SK-N-SH treated with all-trans-retinoic acid at 6 μM for 48 hours (cell line): ENCODE measurements at places on chromosomes 4 and X.

DNA sequence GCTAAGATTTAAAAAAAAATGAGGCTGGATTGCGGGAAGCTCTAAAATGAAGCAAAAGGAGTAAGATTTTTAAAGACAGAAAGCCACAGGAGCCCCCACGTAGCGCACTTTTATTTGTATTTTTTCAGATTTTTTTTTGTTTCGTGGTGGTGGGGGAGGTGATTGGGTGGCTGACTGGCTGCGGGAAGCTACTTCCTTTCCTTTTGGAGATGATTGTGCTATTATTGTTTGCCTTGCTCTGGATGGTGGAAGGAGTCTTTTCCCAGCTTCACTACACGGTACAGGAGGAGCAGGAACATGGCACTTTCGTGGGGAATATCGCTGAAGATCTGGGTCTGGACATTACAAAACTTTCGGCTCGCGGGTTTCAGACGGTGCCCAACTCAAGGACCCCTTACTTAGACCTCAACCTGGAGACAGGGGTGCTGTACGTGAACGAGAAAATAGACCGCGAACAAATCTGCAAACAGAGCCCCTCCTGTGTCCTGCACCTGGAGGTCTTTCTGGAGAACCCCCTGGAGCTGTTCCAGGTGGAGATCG is 908 bp downstream of the PCDH10 start:
- ATAC-seq = no peak

DNA sequence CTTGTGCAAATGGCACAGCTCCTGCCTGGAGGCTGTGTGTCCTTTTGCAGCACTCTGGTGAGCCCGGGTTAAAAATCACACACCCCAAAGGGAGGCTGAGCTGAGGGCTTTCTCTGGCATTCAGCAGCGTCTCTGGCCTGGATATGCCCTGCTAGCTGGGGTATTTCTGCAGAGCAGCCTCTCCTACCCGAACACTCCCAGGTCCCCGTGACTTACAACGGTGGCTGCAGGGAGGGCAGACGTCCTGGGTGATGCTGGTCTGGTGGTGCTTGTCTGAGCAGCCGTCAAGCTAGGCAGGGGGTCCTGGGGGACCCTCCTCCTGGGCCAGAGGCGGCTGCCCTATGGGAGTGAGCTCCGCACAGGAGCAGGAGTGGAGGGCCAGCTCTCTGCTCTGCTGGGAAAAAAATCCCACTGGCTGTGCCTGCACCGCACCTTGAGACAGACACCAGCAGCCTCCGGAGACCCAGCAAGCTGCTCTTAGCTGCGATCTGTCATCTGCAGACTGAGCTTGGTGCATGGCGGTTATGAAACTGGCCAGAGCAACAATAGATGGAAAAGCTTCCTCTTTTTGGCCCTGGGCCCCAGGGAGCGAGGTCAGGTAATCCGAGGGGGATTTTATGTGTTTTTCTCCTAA is 41.3 kb upstream of the ASMTL start:
- ATAC-seq = peak; percentile 69

GRCh38 chr4:119149110-119149509 is 13.5 kb downstream of the MYOZ2 start:
- no peak for ATAC-seq

- ATAC-seq = no peak
Observed at GRCh38 chrX:6738518-6739470, 203.9 kb upstream of the VCX3A start.

GRCh38 chrX:50161127-50161526 is 39.7 kb downstream of the AKAP4 start:
- no peak for ATAC-seq

GRCh38 chr4:140358281-140358680 is 15.2 kb upstream of the SCOC start:
- no peak for ATAC-seq

DNA sequence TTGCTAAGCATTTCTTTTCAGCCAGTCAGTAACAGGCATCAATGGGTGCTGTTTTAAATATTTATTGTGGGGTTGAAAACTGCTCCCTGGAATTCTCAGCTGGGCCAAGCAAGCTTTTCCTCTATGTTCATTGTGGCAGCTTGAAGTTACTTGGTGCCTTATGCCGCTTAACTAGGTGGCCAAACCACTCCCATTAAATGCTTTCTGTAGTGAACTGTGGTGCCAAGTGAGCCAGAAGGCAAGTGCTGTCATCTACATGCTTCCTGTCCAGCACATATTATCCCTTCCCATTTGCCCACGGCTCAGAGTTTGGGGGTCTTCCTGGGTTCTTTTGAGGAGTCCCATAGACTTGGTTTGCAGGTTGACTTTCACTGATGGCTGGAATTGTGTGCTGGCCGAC is 64.8 kb downstream of the TAB3 start:
- ATAC-seq = no peak

GRCh38 chr4:73902038-73902637 is 32.9 kb downstream of the CXCL1 start:
- ATAC-seq = no peak

DNA sequence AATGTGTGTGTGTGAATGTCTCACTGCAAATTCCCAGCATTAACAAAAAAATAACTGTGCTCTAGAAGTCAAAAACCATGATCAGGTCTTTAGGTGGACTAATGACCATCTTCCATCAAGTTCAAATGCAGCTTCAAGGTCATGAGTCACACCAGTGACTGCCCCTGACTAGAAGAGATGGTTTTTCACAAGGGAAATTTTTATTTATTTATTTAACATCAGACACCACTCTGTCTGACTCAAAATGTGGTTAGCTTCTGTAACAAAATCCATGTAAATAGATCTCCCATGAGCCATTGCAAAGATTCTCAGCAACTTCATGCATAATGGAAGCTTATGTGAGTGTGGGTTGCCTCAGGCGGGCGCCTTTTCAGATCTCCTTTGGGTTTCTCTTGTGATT is 219.2 kb downstream of the KIT start:
- no peak for ATAC-seq

GRCh38 chrX:29862126-29862677 is 353.2 kb upstream of the MAGEB2 start:
- ATAC-seq = no peak

DNA sequence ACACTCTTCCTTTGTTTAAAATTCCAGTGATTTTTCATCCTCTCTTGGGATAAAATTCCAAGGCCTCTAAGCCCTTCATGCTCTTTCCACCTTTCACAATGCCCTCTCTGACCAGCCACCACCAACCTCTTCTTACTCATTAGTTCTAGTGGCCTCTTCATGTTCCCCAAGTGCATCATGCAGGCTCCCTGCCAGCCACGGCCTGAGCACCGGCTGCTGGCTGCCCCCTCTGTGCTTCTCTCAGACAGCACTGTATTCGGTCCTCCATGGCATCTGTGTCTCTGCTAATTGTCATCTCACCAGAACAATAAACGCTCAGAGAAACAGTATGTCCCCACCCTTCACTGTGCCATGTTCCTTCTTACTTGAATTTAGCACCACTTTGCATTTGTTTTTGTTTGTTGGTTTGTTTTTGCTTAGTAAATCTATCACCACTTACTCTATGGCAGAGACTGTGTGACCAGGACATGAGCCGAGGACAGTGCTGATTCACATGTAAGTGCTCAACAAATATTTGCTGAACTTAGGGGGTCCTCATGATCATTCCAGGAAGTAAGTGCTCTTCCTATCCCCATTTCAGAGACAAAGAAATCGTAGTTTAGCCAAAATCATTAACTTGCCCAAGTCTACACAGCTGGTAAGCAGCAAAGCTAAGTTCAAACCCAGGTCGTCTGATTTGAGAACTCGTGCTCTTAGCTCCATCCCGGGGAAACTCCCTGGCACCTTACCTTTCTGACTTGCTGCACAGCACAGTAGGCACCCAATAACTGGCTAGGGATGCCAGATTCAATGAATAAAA is 77.1 kb upstream of the UCP1 start:
- no peak for ATAC-seq

DNA sequence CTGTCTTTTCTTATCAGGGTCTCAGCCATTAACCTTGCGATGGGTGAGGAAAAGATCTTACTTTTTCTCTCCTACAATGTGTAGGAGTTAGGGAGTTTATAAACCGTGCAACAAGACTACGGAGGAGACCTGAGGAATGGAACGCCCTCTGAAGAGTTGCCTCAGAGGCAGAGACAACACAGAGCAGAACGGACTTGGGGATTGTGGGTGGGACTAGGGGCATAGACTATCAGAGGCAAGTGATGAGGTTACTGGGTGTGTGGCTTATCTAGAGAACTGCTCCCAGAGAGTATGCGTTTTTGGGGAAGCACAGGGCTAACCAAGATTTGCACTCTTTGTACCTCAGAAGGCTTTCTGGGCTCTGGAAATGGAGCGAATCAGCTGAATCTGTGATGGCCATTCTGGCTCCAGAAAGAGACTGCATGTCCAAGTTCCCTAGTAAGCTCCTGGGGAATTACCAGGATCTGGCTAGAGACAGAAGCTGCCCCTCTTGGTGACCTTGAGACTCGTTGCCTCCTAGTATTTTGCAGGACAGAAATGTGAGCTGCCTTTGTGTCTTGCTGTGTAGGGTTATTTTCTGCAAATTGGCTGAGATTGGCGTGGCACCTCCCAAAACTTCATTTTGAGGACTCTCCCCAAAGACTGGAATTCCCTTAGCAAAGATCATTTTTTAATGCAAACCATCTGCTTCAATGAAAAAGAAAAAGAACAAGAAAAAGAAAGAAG is 118.9 kb downstream of the ARSF start:
- ATAC-seq = no peak

DNA sequence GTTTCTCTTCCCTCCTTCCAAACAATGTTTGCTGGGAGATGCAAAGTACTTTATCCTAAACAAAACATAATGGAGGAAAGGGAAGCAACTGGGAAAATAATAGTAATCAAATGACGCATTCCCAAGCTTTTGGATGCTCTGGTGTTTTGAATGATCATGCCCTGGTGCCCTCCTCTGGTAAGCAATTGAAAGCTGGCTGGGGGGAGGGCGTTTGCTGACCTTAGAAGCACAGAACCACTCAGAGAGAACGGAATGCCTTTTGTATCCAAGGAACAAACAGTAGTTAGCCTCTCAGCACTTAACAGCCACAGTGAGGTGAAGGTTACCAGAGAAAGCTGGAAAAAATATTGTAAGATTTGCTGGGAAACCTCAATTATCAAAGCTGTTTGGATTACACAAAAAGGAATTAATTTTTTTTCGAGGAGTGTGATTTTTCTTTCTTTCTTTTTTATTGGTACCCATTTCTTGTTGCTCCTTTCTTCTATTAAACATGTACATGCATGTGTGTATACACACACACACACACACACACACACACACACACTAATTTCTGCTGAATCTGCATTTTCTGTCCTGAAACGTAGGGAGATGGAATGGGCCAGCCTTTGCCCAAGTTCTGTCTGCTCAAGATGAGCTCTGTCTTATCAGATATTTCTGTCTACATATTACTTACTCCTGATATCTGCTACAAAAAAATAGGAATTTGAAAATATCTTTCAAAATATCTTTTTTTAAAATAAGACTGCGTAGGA is 155.8 kb upstream of the IGFBP7 start:
- no peak for ATAC-seq

- no peak for ATAC-seq
Observed at GRCh38 chr4:74322301-74322700, 14.0 kb downstream of the EPGN start.
